ENCODE measurements at places on chromosomes 6 and 20.

DNA sequence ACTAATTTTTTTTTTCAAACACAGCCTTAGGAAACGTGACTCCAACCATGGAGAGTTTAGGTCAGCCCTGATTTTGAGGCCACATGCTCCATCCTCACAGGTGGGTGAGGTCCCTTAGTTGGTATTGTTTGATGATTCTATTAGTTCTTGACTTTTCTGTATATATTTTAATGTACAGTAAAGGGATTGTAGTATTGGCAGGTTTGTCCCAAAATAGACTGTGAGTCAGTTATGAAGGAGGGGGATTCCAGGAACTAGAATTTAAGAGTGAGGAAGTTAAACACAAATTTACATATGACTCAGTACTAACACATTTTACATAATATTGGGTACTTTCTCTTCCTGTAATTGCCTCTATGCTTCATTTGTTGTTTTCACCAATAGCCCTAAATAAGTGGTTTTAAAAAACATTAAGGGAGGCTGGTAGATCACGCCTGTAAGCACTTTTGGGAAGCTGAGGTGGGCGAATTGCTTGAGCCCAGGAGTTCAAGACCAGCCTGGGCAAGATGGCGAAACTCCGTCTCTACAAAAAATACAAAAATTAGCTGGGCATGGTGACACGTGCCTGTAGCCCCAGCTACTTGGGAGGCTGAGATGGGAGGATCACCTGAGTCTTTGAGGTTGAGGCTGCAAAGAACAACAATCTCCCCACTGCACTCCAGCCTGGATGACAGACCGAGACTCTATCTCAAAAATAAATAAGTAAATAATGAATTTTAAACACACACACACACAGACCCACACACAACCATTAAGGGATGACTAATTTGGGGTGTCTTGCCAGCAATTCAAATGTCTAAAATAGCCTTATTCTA lies 81.8 kb downstream of the SGK1 start:
- peak; percentile 92 for DNase-seq

GRCh38 chr20:50070361-50070760 lies 42.6 kb downstream of the UBE2V1 start:
- DNase-seq: no peak

- DNase-seq: no peak
Observed at GRCh38 chr20:53872561-53873229, 197.7 kb downstream of the BCAS1 start.

- DNase-seq: no peak
Observed at GRCh38 chr6:129608886-129609537, 101.0 kb downstream of the ARHGAP18 start.

GRCh38 chr6:118843685-118844390 lies 50.1 kb upstream of the ASF1A start:
- DNase-seq: no peak

DNA sequence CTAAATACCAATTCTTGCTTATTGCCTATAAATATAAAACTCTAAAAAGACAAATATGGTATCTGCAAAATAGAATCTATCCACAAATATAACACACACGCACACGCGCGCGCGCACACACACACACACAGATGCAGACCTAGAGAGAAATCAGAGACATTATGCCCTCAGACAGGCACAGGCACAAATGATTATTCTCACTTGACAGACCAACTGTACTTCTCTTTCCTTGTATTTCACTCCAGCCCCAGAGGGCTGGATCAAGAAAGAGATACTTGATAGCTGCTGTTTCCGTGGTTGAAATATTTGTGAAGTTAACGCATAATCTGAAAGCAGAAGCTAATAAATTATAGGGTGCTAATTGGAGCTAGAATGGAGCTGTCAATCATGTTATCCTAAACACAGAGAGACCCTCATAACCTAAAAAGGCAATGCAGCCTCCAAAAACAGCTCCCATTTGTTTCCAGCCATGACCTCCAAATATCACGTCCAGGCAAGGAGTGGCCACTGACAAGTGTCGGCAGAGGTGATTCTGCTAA lies 11.5 kb downstream of the VGLL2 start:
- DNase-seq: no peak

DNA sequence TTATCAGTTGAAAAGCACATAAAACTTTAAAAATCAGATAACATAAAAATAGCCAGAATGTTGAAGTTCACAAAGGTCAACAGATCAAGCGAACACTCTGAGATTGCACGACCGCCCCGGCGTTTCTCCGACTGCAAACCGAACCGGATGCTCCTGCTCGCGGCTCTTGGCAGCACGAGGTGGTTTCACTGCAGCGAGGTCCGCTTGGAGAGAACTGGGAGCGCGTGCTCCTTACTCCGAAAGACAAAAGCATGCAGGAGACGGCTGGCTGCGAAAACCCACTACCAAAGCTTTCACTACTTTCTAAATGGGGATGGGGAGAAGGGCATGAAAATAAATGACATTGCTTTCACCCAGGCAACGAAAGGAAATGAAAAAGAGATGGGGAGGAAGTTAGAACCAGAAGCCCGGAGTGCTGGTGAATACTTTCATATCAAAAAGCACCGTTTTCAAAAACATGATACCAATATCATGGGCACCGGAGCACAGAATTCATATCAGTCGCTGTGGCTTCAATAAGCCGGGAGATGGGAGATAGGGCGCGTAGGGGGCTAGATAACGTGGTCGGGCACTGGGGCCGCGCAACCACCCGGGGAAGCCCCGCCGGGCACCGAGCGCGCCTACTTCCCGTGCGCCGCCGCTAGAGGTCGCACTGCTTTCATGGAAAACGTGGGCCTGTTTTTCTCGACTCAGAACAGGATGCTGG lies 8.3 kb upstream of the ANKRD60 start:
- DNase-seq: peak; percentile 81

GRCh38 chr6:118377711-118378414 lies 170.2 kb upstream of the PLN start:
- no peak for DNase-seq

DNA sequence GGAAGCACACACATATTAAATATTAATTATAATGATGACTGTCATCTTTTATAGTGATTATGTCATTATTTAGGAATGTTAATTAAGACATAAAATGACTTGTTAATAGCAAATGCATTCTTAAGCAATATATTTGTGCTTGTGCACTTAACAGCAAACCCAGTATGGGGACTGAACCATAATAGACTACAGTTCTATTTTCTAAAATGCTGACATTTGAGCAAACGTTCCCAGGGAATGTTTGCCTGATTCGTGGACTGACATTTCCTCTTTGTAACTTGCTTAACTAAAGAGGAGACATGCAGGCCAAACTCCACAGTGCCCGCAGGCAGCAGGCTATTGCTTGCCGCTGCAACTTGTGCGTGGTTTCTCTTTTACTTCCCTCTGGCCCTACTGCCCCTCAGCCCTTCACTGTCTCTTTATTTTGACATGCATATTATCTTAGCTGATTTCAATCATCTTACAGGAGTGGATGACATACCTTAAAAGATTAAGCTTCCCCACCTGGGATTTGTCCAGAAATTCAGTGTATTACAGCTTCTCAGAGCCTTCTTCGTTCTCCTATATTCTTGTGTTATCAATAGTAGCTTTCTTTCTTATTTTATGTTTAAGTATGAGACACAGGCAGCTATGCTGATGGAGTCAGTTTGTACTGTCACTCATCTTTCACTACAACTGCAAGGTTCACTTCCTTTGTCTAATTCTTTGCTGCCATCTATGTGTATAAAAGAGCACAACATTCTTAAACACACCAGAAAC lies 141.5 kb downstream of the GMDS start:
- peak; percentile 77 for DNase-seq

GRCh38 chr6:163759542-163759941 lies 345.0 kb downstream of the QKI start:
- DNase-seq: no peak

DNA sequence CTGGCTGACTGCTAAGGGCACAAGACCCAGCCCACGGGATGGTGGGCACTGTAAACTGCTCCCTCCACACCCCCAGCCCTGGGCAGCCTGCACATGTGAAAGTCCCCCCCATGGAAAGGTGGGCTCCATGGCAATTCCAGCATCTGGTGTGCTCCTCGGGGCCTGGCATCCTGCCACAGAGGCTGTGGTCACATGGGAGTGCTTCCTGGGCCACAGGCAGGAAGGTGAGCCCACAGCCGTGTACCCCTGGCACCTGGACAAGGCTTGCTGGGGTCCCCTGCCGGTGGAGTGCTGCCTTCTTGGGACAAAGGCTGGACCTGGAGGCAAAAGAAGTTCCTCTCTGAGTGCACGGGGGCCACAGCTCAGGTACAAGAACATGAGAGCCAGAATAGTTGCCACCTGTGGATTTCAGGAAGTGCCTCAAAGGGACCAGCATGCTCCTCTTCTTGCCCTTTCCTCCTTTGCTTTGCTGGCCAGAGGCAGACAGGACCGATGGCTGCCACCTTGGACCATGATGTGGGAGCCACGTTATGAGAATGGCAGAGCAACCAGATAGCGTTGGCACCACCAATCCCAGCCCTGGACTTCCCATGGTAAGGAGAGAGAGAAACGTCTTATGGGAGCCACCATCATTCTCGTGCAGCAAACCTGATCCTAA lies 120.2 kb upstream of the MLN start:
- no peak for DNase-seq

Measured in suppressor macrophage (primary cell).